Activated naive CD4-positive, alpha-beta T cell treated with anti-CD3 and anti-CD28 coated beads for 36 hours (primary cell): ENCODE measurements at places on chromosomes 5 and 9.

DNA sequence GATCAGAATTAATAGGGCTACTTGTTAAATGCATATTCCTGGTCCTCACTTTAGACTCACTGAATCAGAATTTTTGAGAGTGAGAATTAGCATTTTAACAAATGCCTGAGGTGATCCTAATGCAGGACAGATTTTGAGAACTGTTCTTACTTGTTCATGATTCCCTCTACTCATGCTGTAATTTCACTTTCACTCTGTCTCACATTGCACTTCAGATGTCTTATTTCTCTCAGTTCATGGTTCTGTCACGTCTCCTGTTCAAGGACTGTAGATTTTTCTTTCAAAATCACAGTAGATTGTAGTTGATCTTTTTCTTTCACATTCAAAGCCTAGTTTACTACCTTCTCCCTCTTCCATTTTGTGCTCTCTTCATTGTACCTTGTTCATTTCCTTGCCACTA, 54.3 kb downstream of the ADGRV1 start:
- DNase-seq: no peak

DNA sequence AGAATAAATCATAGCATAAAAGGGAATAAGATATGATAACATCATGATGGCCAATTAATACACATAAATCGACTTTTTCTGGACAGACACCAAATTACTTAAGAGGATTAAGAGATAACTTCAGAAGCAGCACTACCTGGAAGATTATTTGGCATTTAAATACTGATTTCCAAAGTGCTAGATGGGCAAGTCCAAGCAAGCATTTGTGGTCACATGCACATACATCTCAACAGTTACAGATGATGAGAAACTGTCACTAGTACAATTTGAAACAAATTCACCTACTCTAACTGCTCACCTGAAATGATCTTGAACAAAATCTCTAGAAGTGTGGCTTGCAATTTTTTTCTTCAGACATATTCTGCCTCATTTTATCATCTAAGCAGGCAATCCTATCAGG, 26.8 kb upstream of the RASGEF1C start:
- no peak for DNase-seq

- DNase-seq: no peak
Measured at GRCh38 chr5:147113967-147114366, 120.9 kb upstream of the STK32A start.

DNA sequence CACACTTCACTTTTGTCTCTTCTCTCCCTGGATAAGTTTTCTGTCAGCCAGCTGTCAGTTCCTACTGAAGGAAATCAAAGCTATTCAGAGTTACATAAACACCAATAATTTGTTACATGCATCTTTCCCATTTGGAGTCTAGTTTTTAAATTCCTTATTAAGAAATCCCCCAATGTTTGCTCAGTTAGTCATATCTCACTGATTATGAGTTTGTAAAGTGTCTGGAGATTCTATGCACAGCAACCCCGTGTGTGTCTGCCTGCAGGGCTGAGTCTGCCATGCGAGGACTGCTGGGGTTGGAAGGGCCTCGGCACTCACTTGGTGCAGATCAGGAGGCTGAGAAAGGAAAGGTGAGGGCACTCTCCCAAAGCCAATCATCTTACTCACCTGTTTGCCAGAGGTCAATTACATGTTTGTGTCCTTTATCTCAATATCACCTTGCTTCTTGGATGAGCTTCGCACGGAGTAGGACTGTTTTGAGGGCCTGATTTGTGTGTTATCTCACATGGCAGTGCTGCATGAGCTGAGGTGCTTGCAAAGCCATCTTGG, 3.3 kb downstream of the ANKRD34B start:
- no peak for DNase-seq

DNA sequence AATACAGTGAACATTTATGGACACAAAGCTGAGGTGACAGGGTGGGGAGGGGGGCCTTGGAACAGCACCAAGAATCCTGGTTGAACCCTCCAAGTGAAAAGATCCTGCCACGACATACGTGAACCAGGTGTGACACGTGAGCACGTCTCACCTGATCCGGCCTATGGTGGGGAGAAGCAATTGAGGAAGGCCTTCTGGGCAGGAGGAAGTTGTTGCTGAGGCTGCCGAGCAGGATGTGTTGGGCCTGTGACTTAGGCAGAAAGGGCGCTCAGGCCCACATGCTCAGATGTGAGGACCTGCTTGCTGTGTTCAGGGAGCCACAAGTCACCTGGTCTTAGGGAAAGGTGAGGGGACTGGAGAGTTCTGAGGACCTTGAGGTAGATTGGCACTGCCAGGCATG, 2.5 kb upstream of the MAPK9 start:
- no peak for DNase-seq

DNA sequence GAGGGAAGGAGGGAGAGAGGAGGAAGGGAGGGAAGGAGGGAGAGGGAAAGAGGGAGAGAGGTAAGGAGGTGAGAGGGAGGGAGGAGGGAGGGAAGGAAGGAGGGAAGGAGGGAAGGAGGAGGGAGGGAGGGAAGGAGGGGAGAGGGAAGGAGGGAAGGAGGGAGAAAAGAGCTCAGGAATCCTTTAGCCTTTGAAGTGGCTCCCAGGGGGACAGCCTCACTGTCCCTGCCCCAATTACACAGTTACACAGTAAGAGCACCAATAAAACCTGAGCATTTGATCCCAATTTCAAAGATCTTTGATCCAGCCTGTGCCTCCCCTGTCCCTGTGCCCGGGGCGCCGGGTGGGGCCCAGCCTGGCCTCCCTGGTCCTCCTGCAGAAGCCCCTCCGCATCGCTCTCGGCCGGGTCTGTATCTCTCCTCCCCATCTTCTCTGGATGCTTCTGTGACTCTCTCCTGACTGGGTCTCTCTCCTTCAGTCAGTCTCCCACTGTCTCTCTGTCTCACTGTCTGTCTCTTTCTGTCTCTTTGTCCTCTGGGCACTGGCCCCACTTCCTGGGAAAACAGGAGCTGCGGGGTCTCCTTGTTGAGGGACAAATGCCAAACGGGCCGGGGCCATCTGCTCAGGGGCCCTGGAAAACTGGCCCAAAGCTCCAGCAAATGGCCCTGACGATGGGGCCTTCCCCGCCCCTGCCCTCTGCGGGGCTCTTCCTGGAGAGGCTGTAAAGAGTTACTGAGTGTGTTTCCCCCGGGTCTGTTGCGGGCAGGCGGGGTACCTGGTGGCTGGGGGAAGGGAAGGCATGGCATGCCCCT, 54.2 kb upstream of the EGFL7 start:
- DNase-seq: no peak

- DNase-seq: no peak
Measured at GRCh38 chr5:91174396-91174795, 208.7 kb downstream of the ARRDC3 start.

DNA sequence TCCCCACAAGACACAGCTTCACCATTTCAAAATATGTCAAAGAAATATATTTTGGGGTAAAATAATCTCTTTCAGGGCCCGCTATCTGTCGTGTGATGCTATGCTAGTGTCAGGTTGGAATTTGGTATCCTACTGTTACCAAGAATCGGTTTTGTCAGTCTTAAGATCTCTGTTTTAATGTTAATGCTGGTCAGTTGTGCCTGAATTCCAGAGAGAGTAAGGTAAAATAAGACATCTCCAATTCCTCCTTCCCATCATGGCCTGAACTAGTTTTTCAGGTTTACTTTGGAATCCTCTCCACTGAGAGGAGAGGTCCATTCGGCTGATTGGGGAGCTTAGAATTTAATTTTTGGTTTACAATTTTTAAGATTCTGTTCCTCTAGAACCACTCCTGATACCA, 10.4 kb upstream of the BTF3 start:
- DNase-seq: no peak

GRCh38 chr5:142670804-142671203, 15.1 kb downstream of the FGF1 start:
- DNase-seq: no peak

GRCh38 chr5:138951986-138952735, 77.0 kb upstream of the LRRTM2 start:
- no peak for DNase-seq

DNA sequence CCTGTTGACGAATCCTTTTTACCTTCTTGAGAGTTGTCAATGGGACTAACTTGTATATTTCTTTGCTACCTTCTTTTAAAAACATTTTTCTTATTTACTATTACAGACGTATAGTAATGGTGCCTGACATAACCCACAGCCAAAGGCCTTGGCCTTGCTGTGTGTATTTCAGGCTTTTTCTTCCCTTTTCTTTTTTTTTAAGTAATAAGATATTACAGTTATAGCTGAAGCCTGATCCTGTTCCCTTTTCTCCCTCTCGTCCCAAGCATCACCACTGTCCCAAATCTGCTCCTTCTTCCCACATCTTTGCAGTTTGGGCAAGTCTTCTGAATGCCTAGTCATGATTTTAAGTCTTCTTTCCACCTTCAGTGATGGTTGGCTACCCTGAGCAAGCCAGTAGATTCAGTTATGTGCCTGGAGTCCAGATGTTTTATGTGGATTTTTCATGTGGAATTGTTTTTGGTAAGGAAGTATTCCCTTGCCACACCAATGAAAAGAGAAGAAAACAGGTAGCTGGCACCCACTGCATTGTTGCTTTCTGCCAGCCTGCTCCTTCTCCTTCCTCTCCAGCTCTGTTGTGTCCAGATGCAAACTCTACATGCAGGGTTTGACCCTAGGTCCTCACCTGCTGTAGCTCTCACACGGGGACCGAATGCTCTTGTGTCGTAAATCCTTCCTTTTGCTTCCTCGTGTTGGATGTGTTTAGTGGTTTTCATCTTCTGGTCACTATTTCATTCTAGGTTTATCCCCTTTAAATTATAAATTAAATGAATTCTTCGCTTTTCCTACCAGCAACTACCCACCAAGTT, 26.5 kb downstream of the ABL1 start:
- DNase-seq: no peak

DNA sequence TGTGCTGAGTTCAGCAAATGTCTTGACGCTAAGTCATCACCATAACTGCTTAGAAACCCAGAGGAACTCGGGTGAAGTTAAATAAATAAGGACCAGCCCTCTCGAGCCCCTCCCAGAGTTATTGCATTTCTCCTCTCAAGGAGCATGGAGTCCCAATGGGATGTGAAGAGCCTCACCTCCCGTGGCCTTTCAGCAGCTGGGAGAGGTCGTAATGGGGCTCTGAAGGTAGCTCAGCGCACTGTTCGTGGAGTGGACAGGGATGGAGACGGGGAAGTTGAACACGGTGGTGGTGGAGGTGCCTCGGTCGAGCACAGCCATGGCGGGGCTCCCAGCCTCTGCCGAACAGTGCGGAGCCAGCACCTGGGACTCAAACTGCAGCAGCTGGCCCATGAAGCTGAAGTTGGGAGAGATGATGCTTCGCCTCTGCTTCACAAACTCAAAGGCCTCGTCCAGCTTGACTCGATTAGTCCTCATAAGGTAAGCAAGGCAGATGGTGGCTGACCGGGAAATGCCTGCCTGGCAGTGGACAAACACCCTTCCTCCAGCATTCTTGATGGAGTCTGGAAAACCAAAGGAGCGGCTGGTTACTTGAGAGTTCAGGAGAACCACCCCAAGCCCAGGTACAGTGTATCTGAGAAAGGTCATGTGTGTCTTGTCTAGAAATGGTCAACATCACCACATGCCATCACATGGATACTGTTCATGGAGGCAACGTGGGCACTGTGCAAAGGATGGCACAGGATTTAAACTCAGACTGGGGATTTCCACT, 2.2 kb downstream of the DUSP1 start:
- no peak for DNase-seq

GRCh38 chr5:125249400-125249799, 503.0 kb upstream of the ZNF608 start:
- no peak for DNase-seq

DNA sequence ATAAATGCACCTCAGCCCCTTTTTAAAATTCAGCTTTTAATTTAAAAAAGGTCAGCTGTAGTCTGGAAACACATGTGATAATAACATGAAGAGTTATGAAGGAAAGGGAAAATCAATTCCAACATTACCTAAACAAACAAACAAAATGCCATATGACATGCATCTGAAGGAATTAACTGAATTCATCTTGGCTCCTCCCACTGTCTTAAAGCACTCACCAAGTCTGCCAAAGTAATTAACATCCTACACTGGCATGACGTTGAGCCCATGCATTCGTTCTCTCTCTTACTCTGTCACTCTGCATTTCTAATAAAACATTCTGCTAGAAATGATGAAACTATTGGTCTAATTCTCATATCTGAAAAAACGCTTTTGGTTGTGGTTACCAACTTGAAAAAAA, 37.7 kb downstream of the TSSK1B start:
- no peak for DNase-seq

DNA sequence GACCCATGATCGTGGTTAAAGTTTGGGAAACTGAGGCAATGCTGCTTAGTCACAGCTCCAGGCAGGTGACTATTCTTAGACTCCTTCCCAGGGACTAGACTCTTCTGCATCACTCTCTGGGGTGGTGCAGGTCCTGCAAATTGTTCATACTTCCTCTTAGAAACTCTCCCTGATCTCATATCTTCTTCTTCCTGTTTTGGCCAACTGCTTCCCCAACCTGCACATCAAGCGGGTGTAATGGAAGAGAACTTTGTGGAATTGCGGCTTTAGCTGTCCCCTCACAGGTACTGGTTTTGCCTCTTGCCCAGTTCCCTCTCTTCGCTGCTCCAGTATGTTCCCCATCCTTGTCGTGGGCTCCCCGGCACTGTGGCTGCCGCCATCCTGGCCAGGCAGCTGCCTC, 111.5 kb upstream of the CTSL start:
- no peak for DNase-seq

GRCh38 chr5:41415242-41415641, 95.2 kb downstream of the PLCXD3 start:
- no peak for DNase-seq

DNA sequence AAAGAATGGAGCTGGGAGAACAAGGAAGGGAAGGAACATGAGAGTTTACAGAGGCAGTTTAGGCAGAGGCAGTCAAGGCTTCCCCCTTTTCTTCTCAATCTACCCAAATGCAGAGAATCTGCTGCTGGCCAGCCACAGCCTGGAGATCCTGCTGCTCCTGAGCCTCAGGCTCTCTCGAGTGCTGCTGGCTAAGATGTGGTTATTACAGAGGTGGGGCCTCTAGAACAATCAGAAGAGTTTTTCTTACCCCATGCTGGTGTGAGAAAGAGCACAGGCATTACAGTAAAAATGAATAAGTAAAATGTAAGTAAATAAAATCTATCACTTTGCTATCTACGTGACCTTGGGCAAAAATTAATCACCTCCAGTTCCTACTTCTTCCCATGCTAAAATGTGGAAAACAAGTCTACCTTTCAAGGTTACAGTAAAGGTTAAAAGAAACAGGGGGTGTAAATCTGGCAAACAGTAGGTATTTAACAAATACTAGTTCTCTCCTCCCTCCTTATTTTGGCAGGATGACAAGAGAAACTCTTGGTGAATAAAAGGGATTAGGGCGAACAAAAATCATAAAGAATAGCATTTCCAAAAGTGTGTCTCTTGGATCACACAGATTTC, 31.1 kb downstream of the FBXW11 start:
- no peak for DNase-seq

GRCh38 chr5:171450423-171451331, 31.2 kb downstream of the FGF18 start:
- DNase-seq: peak; percentile 36

- DNase-seq: peak; percentile 35
Measured at GRCh38 chr9:89518466-89519365, 20.8 kb upstream of the SEMA4D start.
